ENCODE measurements at places on chromosomes 7 and 10.

DNA sequence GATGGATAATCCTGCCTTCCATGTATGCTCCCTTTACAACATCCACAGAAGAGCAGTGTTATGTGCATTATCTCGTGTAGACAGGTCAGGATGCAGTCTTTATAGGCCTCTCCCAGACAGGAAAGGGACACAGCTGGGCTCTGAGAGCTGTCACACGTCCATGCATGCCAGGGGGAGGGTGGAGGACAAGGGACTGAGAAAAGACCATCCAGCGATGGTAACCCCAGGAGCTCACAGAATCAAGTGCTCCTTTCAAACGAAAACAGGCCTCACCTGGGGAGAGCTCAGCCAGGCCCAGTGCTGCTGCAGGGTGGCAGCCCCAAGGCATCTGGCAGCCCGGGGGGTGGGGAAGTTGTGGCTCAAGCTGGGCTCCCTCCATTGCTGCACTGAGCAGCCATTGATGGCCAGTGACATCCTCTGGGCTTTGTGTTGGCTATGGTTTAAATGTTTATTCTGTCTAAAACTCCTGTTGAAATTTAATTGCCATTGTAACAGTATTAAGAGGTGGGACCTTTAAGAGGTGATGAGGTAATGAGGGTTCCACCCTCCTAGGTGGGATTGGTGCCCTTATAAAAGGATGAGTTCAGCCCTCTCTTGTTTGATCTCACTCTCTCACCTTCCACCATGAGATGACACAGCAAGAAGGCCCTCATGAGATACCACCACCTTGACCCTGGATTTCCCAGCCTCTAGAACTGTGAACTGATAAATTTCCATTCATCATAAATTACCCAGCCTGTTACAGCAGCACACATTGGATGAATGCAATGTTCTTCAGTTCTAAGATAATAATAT is 15.7 kb downstream of the JCAD start:
- no peak for DNase-seq

DNA sequence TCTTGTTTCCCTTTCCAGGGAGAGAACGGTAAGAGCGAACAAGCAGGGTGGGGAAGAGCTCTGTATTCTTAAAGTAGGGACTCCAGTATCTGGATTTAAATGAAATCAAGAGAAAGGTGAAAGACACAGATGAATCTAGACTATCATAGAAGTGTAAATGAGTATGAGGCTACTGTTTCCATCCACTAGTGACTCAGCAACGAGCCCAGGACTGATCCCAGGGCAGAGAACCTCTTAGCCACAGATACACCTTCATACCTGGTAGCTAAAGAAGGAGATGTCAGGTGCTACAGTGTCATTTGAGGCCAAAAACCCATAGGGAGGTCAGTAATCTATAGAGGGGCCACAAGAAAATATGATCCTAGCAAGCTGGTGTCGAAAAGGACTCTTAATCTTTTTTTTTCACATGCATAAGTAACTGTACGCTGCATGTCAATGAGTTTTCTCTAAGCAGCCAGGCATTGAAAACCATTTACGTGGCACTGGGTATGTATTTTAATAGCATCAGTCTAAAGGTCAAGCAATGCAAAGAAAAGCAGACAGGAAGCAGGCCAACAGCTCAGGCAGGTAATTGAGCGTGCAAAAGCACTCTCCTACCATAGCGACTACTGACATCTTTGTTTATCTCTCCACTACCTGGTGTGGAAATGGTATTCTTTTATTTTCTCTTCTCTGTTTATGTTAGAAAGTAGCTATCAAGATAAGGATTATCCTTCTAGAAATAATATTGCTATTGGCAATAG is 91.5 kb upstream of the EGR2 start:
- DNase-seq, result no peak

DNA sequence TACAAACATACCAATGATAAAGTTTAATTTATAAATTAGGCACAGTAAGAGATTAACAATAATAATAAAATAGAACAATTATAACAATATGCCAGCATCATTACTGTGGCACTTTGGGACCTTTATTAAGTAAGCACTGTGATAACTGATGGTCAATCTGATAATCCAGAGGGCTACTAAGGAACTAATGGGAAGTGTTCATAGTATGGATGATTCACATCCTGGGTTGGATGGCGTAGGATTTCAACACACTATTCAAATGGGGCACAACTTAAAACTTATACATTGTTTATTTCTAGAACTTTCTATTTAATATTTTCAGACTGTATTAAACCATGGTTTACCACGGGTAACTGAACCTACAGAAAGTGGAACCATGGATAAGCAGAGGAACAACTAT is 90.8 kb downstream of the KIF20B start:
- DNase-seq, result no peak

DNA sequence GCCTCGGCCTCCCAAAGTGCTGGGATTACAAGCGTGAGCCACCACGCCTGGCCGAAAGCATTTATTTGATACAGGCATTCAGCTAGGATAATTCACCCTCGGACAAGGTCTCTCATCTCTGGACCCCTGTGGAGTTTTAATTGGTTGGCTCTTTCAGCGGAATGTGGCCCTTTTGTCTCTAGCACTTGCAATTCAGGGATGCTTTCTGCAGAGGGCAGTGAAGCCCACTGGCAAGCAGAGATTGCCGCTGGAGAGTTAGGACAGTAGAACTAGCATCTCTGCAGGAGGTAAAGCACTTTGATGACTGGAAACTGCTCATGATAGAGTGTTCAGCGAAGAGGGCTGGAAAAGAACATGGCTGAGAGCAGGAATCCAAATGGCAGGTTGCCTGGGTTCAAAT is 62.0 kb downstream of the SUFU start:
- DNase-seq, result no peak

DNA sequence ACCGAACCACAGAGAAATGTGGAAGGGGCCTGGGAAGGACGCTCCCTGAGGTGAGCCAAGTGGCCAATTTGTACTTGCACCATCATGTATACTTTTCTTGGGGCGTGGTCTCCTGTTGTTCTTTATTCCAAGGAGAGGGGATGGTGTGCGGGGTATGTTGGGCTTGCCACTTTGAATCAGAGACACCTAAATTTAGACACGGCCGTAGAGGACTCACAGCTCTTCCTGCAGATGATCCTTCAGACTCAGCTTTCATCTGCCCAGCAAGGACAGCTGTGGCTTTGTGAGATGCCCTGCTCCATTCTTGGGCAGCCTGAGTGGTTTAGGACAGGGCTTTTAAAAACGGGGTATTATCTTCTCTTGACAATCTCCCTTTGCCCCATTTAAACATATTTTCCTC is 473.2 kb downstream of the REEP3 start:
- no peak for DNase-seq

DNA sequence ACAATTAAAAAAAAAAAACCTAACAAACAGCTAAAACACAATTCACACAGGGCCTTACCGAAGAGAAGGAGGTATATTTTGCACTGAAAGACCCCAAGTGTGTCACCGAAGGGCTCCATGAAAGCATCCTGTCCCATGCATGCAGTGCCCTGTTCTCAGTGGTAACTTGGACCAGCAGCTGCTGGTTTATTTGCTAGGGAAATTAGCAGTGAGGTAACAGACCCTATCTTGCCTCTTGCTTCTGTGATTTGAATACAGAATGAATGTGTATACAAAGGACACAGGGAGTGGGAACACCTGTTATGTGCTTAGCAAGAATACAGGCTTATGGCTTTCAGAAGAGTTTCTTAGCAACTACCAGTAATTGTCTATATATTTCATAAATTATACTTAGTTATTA is at the start of gene HEPACAM2:
HEPACAM2 (minus strand) TSS at position 160 of the 400 bp plus-strand sequence.
- no peak for DNase-seq

DNA sequence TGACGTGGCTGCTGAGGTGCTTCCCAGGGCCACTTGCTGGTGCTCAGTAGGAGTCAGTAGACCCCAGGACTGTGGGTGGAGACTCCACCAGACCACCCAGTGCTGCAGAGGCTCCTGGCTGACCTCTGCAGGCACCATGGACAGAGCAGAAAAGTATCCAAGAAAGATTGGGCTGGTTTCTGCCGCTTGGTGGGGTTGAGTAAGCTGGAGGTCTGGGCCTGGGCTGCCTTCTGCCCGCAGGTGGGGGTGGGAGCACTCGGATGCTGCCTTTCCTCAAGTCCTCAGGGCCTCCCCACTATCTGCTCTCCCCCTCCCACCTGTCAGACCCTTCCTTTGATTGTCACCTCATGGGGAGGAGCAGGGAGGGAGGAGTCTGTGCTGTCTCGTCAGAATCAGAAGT is 91.6 kb downstream of the WDR37 start:
- DNase-seq, result no peak

DNA sequence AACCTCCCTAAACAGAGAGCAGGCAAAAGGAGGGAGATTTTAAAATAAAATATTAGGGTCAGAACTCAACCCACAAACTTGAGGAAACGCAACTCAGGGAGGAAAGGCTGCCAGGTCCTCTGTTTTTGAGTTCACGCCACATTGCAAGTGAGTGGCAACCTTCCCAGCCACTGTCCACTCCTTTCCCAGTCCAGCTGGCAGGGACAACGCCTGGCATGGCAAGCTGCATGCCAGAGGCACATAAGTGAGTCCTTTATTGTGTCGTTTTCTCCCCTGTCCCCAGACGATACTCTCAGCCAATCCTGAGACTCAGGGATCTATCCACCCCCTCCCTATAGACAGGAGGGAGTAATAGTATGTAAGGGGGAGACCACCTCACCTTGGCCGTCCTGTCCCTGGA is 22.4 kb downstream of the FBXW4 start:
- no peak for DNase-seq

DNA sequence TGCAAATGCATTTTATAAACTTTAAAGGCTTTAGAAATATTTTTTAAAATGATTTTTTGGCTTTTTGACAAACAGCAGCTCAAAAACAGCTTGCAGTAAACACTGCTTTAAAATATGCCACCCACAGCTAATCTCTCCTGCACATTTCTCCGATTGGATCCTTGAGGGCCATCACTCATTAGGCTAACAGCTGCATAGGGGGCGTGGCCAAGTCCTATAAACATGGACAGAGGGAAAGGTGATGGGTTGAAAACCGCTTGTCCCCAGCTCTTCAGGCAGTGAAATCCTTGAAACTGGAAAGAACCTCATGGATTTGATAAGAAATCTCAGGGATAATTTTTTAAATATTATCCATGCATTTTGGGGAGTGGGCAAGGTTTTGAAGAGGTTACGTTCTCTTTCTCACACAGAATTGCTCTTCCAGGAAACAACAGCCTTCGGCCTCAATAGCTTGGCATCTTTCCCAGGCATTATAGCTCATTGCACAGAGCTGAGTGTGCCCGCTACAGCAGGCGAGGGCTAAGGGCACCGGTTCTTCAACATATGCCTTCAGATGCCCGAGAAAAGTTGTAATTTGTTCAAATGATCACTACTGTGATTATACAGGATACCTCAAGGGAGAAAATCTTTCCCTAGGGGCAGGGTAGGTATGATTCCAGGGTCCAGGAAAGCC is 1.7 kb downstream of the PLEKHS1 start:
- no peak for DNase-seq

GRCh38 chr7:135759532-135759931 is 10.9 kb upstream of the FAM180A start:
- no peak for DNase-seq

DNA sequence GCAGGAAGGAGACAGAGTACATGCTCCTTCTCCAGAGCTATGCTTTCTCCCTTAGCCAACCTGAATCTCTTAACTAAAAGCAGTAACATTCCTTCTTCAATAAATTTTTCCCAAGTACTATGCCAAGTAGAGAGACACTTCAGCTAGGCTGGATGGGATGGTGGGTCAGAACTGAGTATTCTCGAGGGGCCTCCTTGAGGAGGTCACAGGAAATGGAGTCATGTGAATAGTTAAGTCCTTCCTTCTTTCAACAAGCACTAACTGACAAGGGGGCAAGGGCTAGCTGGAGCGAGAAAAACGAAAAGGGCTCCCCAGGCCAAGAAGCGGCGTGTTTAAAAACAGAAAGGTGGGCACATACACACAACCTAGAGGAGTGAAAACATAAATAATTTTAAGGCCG is 5.5 kb downstream of the RSU1 start:
- no peak for DNase-seq

GRCh38 chr7:158582089-158582456 is 5.5 kb downstream of the PTPRN2 start:
- no peak for DNase-seq

DNA sequence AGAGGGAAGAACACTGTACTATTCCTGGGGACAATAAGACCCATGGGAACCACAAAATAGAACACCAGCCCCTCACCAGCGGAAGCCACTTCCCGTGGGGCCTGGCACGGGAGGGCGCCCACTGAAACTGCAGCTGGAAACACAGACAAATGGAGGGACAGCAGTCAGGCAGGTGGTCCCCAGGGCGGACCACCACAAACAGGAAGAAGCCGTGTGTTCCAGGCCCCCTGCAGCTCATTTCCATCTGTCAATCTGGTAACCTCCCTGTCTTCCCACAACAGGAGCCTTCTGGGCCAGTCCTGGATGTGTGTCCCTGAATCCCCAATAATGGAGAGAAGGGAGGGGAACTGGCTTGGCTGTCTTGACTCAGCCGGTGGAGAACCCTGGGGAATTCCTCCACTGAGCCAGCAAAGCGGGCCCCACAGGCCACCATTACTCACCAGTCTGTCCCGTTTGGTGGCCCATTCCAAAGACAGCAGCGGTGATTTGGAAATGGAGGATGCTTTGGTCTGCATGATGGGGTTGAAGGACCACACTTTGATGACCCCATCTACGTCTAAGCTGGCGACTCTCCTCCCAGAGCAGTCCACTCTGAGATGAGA is 16.7 kb downstream of the WDR91 start:
- no peak for DNase-seq

GRCh38 chr10:6581778-6582228 is 1.7 kb upstream of the PRKCQ start:
- no peak for DNase-seq

GRCh38 chr10:58956926-58957325 is 219.5 kb upstream of the PHYHIPL start:
- no peak for DNase-seq

DNA sequence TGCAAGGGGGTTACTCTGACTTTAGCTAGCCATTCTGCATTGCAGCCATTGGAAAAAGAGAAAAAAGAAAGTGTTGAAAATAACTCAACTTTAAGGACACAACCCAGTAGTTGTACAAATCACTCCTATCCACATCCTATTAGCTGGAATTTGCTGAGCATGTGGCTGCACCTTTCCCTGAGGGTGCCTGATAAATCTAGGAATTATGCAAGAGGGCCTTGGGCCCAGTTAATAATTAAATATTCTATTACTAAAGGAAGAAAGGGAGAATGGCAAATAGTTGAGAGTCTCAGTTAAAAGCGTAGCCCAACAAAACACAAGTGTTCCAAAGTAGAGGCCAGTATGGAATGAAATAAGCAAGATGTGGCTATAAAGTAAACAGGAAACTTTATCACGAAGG is 200.9 kb upstream of the CNTNAP2 start:
- no peak for DNase-seq

DNA sequence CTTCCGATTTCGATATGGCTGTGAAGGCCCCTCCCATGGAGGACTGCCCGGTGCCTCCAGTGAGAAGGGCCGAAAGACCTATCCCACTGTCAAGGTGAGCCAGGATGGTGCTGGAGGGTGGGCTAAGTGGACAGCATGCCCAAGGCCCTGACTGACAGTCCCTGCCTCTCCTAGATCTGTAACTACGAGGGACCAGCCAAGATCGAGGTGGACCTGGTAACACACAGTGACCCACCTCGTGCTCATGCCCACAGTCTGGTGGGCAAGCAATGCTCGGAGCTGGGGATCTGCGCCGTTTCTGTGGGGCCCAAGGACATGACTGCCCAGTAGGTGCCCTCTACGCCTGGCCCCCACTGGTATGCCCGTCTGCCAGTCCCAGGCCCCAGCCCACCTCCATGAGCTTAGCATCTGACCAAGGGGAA is 1.2 kb downstream of the NFKB2 start:
- no peak for DNase-seq

Measured in SK-N-MC (cell line).